Endodermal cell (in vitro differentiated cells): ENCODE measurements at places on chromosomes 2 and 18. TPM values are rescaled to one million over a fixed set of nuclear protein-coding genes. Genes with fewer than 3 reads are reported as not detected.

The CGREF1 gene
- 0.33 to 0.68 TPM (median 0.57 TPM) in 3 replicates for total RNA-seq

DNA sequence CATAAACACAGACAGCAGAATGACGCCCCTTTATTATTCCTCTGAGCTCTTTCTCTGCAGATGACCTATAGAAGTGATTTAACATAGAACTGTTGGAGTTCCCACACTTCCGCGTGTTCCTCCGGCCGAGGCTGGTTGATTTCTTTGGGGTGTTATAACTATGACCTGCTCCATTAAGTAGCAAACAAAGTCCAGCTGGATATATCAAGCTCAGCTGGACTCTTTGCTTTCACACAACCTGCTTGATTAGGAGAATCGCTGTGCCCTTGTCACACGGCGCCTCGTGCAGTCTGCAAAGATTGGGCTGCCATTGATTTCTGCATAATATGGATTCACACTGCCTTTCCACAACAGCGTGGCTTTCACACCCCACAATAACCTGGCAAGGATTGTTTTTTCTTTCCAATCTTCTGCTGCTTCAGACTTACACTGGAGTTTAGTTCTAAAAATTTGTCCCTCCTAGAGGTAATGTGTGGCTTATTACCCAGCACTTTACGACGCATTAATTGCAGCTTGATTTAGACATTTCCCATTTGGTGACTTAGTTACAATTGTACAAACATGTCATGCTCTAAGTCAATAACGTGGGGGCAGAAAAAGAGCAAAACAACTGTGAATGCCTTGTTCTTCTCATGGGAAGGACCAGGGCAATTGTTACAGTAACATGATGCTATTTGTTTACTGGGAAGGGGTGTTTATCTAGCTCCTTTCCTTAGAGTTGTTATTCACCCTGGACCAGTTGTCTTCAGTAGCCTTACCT lies 485.7 kb downstream of the TXNL1 start:
- DNase-seq: no peak

DNA sequence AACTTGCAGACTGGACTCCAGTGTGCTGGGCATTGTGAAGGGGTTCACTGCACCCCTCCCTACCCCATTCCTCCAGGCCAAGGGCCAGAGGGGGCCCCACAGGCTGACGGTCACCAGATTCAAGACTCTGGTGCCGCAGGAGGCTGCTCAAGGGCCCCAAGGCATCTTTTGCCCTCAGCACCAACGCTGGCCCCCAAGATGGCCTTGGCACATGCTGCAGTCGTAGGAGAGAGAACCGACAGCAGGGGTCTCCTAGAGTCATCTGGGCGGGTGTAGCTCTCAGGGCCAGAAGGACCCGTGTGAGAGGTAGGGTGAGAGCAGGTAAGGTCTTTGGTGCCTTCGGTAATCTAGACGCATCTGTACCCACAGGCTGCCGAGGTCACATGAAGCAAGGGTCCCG lies 18.7 kb upstream of the ODC1 start:
- DNase-seq: peak; percentile 63

The GAREM1 gene
- 6.3 to 9.4 TPM (median 9.0 TPM) in 3 replicates for total RNA-seq

The GPR39 gene
- total RNA-seq: 9.4 to 10.4 TPM (median 9.9 TPM) in 3 replicates

- no peak for DNase-seq
Measured at GRCh38 chr2:195534971-195535370, 122.1 kb upstream of the SLC39A10 start.

- no peak for DNase-seq
Measured at GRCh38 chr2:121483846-121484245, 46.8 kb upstream of the RNU4ATAC start.

GRCh38 chr2:99401841-99402240 lies 64.7 kb downstream of the EIF5B start:
- no peak for DNase-seq

The COL5A2 gene
- total RNA-seq: 117 to 313 TPM (median 126 TPM) in 3 replicates

DNA sequence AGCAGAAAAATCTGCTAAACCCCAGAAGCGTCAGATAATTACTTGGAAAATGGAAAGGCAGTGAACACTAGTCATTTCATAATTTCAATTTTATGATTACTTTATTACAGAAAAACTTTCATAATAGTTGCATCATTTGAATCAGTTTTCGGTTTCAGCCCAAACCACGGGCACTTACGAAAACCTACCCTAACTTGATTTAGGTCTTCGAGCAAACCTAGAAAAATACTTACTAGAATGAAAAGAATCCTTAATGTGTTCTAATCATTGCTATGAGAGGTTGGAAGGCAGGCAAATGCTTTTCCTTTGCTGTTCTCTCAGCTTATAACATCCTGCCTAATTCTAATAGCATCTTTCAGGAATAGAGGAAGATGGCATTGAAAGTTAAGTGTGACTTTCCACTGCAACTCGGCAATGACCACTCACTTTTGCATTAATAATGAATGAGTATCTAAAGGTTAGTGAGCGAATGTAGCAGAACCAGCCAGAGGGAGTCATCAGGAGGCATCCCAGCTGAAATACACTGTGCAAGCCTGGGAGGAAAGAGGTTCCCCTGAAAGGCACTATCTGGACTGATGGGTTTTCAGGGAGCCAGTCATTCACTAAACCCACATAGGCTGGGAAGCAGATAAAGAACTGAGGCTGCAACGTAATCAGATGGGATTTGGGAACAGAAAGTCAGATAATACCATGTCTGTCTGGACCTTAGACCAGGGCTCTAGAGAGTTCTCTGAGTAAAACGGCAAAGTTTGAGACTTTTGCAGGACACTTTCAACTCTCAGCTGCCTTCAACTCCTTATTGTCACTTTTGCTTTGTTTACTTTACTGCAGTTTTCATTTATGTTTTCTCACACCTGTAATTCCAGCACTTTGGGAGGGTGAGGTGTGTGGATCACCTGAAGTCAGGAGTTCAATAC lies 520.8 kb downstream of the RNF144A start:
- DNase-seq: no peak

DNA sequence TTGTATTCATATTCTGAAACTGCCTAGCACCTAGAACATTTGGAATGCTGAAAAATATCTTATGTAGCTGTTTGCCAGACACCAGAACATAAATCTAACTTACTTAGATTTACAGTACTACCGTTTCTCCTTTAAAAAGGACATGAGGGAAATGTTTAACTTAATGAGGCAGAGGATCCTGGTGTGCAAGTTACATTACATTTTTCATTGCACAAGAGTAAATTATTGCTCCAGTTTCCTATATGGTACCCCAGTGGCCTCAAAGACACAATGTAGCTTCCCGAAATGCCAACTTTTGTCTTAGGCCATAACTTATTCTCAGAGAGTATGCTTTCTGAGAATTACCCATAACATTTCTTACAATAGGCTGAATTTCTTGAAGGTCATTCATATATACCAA lies 105.5 kb upstream of the DTNA start:
- DNase-seq: no peak

DNA sequence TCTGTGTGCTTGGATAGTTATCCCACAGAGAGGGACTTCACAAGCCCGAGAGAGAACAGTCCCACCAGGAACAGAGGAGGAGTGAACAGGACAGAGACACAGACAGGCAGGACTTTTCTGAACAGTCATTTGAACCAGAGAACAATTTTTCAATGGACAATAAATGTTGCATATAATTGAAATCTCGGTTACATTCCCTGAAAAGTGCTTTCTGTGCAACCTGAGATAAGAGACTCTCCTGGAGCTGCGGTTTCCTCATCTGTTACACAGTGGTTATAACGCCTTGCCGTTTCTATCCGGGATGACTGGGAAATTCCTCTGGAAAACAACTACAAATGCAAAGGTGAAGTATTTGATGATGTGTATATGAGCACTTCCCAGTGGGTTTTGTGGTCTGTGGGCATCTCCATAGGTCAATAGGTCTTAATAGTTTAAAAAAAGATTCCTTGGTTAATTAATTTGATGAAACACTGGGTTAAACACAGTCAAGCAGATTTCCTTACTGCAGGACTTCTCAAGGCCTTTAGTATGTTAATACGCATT lies 87.2 kb upstream of the HPCAL1 start:
- no peak for DNase-seq

GRCh38 chr18:56853961-56854360 lies 202.8 kb downstream of the WDR7 start:
- no peak for DNase-seq

The DTNA gene
- total RNA-seq: 48.5 to 167 TPM (median 51.6 TPM) in 3 replicates

DNA sequence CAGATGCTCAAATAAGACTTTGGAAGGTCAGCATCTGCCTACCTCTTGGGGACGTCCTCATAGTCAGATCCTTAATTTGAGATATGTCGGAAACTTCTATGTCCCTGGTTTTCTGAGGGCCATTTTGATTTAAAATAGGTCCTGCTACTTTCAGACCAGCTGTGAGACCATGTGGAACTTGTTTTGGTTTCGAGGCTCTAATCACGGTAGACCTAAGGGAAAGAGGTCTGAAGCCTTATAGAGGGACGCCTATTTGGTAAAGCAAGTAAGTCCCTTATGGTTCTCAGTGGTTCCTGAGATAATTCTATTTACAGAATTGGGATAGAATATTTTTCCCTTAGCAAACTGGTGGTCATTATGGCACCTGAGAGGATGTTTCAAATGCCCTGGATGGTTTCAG lies 75.1 kb downstream of the RFTN2 start:
- DNase-seq: no peak

- DNase-seq: peak; percentile 55
Measured at GRCh38 chr18:7766346-7766745, 199.2 kb downstream of the PTPRM start.

The SPC25 gene
- 22.4 and 25.2 TPM in 2 replicates for total RNA-seq

The DTNB gene
- 38.1 to 65.0 TPM (median 48.7 TPM) in 3 replicates for total RNA-seq

DNA sequence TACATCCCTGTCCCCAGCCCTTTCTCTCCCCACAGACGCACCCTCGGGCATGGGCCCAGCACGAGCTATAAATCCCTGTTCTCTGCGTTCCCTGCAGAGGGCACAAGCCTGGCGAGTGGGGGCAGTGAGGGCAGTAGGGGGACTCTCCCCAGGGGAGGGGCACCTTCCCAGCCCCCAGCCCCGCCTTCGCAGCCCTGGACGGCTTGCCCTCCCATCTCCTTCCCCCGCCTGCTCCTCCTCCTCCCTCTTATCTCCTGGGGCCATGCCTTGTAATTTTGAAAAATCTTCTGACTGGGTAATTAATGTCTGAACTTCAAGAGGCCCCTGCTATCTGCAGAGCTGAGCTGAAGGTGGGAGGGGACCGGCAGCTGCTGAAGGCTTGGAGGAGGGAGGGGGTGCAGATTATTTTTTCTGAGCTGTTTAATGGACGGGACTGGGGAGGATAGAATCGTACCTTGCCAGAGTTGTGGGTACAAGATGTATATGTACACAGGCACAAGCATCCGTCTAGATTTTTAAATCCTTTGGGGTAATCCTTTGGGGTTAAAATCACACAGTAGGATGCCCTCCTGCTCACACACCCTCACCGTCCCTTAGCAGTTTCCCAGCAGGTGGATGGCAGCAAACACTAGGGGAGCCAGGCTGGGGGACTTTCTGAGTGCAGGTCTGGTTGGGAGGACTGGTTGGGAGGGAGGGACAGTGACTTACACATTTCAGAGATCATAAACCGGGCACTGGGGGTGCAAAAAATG lies 121.9 kb downstream of the SMAD7 start:
- DNase-seq: peak; percentile 59

DNA sequence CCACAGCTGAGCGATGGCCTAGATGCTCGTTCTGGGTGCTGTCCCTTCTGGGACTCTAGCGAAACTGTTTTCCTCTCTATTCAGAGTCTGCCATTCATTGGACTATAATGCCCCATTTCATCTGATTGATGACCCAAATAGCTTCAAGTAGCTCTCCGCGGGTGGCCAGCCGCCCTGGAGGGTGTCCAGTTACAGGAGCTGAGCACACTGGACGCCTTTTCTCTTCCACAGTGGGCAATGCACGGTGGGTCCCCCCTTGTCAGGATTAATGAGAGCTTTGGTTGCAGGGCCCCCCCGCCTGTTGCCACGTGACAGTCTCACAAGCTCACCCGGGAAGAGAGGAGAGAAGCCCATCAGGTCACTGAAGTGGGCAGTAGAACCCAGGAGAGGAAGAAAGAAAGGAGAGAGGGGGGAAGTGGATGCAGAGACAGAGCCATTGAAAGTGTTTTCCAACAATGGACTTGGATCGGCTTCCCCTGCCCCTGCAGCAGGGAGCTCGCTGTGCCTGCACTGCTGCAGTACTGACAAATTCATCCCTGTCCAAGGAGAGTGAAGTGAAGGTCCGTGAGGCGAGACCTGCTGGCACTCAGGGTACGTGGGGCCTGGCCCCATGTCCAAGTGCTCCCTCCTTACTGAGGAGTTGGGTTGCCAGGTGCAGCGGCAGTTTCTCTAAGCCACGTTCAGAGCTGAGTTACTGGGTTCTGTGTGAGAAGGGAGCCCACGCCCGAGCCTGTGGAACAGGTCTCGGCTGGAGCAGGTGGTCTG lies 44.8 kb downstream of the DIPK1C start:
- DNase-seq: no peak

DNA sequence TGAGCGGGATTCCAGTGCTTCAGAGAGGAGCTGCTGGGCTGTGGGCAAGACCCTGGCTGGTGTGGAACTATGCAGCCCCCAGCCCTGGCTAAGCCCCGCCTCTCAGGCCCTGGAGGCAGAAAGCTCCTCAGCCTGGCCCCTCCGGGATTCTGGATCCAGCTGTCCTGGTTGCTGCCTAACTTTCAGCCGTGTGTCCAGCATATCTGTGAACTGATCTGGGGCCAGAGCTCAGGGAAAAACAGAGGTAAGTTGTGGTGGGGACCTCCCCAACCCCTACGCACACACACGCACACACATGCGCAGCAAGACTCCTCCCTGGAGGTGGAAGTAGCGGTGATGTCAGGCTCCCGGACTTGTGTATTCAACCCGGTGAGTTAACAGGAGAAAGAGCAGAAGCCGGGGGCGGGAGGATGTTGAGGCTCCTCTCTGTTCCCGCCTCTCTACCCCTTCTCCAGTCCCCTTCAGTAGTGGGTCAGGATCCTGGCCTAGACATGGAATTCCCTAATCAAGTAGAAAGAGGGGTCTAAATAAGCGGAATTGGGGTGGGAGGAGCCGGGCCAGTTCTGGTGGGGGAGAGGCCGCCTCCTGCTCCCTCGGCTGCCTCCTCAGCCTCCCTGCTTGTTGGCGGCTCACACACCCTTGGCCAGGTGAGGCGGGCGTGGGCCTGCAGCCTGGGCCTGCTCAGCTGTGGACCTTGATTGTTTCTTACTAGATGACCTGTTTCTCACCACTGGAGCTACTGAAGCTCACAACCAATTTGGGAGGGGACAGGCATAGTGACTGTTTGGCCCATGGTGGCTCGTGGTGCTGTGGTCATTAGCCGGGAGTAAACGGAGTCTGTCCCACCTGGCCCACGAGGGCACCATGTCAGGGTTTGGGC lies 33.4 kb downstream of the SIX2 start:
- DNase-seq: peak; percentile 79

DNA sequence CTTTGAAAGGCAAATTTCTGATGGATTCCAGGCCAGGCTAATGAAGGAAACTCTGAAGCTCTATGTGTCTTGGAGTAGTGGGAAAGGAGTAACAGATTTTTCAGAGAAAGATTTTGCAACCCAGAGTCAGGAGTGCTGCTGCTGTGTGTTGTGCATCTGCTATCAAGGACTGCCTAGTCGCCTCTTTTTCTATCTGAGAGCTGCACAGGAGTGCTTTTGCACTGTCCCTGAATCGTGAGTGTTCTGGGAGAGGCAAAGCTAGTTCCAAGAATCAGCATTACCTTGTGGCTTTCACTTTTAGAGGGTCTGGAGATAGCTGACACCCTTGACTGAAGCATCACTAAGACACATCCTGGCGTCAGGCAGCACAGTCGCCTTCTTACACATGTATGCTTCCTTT lies 336.4 kb downstream of the PARD3B start:
- DNase-seq: no peak
